ENCODE measurements at places on chromosomes 16 and 17.

GRCh38 chr17:14197586-14197985 lies 39.1 kb downstream of the CDRT15 start:
- no peak for DNase-seq

DNA sequence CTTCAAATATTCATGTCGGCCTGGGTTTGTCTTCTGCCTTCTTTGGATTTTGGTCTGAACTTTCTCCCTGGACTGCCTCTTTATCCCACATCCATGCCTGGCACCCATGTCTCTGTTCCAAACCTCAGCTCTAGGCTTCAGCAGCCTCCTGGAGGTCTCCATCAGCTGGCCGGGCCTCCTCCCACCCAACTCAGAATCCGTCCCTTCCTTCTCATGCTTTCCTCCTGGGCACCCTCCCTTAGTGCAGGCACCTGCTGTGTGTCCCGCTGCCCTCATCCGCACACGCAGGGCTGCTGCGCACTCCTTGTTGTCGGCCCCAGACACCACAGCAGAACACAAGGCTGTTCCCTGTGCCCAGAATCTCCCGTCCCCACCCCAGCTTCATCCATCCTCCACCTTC lies 14.0 kb downstream of the LDHD start:
- no peak for DNase-seq

DNA sequence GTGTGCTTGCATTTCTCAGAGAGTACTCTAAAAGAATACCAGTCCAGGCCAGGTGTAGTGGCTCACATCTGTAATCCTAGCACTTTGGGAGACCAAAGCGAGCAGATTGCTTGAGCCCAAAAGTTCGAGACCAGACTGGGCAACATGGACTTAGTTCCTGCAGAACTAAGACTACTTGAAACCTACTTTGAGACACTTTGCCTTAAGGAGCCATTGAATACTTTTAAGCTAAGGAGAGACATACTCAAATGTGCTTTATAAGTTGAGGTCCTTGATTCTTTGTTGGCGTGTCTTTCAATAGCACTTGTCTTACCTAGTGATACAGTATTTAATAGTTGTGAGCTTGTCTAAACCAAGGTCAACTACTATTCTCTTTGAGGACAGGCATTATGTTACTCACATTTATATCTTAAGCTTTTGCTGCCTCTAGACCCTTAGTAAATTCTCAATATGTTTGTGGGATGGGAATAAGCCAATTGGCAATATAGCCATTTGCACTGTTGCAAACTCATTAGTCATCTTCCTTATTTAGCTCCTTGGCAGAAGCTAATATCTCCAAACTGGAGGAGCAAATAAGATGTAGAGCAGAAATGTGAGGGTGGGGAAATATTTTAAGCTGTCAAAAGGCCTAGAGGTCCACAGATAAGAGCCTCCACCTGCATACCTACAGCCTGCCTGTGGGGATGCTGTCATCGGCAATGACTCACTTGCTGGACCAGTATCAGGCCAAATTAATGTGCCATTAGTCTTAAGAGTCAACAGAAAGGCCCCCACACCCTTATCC lies 16.3 kb downstream of the SCPEP1 start:
- DNase-seq: peak; percentile 5

DNA sequence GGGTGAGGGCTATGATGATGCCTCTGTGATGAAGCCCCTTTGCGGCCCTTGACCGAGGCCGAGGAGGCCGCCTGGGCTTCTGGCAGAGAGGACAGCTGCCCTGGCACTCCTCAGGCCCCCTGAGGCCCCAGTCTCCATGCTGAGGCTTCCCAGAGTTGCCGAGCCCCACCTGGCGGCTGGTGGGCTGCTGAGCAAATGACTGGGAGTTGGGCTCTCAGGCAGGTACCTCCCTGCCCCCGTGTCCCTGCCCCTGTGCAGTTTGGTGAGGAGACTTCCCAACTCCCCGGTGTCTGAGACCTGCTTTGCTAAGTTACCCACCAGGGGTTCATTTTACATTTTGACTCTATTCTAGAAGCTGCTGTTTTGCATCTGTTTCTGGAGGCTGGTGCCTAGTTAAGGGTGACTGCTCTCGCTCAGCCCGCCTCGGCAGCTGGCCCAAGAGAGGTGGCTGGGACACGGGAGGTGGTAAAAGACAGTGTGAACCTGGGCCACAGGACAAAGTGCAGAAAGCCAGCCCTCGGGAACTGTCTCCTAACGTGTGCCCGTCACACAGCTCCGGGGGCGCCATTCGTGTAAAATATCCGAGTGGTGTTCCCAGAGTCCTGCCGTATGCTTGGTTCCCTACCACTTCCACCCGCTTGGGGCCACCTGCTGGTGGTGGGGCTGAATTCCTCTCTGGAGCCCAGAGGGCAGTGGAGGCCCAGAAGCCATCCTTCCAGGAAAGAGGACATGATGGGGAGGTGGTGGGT lies 134.5 kb downstream of the RAB11FIP4 start:
- DNase-seq: no peak
